ENCODE measurements at places on chromosomes 2 and 18.

DNA sequence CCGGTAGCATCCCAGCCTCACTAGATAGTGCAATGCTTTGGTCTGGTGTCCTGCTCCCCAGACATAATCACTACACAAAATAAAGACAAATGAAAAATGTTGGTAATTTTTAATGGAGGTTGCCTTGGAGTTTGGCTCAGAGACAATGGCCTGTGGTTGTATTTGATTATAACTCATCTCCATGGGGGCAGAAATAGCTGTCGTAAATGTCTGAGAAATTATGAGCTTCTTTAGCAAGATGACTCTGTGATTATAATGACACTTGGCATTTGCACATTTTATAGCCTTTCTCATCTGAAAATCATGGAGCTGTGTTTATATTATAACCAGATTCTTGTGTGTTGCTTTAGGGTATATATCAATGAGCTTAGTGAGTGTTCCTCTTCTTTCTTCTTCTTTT lies 1779.7 kb upstream of the CELF4 start:
- no peak for DNase-seq

DNA sequence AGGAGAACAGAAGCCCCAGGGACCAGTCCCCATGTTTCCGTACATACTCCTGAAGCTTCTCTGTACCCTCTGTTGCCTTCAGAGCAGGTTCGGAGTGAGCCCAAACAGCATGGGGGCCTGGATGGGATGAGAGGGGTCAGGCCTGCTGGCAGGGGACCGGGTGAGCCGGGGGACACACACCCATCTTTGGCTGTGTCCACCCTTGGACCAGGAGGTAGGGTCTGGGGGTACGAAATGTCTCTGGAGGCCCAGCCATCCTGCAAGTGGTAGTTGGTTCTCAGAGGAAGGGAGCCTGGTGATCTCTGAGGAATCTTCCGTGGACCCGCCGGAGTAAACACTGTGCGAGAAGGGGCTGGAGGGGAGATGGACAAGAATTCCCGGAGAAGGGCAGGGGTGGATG lies 15.3 kb downstream of the FBLN7 start:
- DNase-seq = no peak

- no peak for DNase-seq
Observed at GRCh38 chr18:23578891-23579653, 7.2 kb downstream of the NPC1 start.

- no peak for DNase-seq
Observed at GRCh38 chr18:55406451-55406991, 181.5 kb downstream of the TCF4 start.

DNA sequence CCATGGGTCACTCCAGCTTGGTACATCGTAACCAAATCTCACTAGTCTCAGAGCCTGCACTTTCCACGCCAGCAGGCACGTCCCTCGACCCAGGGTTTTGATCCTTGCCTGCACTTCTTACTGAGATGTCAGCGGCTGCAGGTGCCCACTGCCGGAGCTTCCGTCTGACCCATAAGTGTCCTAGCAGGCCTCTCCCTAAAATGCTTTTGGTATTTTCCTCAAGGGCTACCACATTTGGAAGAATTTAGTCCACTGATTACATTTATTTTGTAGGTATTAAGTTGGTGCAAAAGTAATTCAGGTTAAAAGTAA lies 175.0 kb upstream of the FBXO11 start:
- DNase-seq = no peak

All from CD4-positive, alpha-beta T cell treated with Interleukin-15 for 4 hours (primary cell).